ENCODE measurements at places on chromosomes 1 and 21.

- no peak for DNase-seq
Measured at GRCh38 chr1:46485564-46486431, 3.8 kb upstream of the DMBX1 start.

- peak; percentile 33 for DNase-seq
Measured at GRCh38 chr1:3773572-3774275, 1.2 kb downstream of the SMIM1 start.

DNA sequence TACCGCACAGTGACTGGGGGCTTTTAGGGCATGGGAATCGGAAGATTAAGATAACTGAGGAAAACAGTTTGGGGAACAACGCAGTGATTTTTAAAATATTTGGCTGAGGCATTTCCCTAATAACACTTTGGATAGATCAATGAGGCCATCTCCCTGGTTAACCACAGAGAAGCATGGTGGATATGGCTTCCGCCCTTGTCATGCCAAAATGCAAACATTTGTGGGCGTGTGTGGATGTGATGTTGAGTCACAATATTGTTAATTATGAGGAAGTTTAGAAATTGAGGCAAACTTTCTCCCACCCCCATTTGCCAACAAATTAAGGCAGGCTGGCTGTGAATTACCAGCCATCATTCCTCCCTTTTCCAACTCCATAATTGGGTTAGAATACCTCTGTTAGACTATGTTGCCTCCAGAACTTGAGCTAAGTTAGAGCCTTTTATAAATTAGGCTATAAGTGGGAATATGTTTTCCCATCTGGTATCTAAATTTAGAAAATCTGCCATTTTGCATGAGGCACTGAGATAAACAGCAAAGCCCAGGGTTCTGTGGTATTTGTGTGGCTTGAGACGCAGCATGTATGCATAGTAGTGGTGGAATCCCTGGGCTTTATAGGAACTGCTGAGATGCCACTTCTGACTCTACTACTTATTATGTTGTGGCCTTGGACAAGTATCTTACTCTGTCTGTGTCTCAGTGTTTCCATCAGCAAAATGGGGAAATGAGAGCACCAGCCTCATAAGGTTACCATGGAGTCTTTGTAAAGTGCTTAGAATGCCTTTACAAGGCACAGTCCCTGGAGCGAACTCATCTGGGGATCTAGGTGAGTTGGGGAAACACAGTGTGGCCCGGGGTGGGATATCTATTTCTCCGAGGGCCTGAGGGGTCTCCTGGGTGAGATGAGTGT is 154.6 kb downstream of the C1orf94 start:
- DNase-seq: no peak

GRCh38 chr1:177181280-177181630 is 10.5 kb downstream of the BRINP2 start:
- peak; percentile 35 for DNase-seq

DNA sequence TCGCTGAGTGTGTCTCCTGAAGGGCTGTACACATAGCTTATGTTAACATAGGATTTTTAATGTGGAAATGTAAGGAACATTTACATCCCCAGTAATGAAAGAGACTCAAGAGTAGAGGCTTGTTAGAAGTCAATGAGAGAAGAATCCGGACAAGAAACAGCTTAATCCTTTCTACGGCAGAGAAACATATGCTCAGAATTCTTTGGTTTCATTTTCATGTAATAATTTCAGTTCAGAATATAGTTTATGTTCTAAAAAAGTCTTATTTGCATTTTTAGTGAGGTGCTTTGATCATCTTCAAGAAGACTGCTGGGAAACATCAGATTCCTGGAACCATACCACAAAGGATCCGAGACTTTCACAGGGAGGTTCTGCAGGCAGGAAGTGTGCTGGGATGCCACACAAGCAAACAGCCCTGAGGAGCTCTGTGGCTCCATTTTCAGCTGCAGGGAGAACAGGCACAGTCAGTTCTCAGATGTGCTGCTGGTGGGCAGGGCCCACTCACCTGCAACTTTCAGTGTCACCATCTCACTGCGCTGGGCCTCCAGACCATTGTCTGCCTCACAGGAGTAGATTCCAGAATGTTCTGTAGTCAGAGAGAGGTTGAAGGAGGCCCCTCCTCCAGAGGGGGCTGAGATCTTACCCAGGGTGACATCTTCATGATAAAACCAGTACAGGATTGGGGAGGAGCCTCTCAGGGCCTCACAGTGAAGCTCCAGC is 28.4 kb downstream of the FCRL5 start:
- no peak for DNase-seq

DNA sequence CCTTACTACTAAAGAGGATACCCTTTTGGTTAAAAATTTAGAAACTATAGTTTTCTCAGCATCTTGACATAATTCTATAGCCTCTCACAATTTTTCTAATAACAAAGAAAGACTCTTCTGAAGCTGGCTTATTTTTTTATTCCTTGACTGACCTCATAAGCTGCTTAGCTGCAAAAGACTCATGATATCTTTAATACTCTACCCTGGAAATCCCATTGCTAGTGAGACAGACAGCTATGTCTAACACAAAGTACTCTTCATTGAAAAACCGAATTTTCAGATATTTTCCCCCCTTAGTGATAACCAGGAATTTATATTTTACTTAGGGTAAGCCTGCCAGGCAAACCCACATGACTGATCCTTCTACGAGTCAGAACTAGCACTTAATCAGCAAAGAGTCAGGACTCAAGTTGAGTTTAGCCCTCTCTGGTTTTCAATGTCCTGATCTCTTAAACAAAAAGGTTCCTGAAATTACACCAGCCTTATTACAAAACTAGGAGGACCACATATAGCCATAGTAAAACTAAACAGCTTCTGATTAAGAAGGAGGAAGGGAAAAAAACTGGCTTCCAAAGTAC is 56.9 kb downstream of the ENAH start:
- DNase-seq: no peak

GRCh38 chr1:11478571-11479374 is at the start of gene DISP3:
DISP3 (plus strand) TSS chr1:11479155; CDS start chr1:11500993, 21,838 bp downstream.
- peak; percentile 95 for DNase-seq
